ENCODE measurements at places on chromosomes 1 and 21.

GRCh38 chr1:227546059-227546458 is 17.3 kb upstream of the ZNF678 start:
- no peak for DNase-seq

GRCh38 chr1:14745789-14746188 is 147.3 kb downstream of the KAZN start:
- no peak for DNase-seq

DNA sequence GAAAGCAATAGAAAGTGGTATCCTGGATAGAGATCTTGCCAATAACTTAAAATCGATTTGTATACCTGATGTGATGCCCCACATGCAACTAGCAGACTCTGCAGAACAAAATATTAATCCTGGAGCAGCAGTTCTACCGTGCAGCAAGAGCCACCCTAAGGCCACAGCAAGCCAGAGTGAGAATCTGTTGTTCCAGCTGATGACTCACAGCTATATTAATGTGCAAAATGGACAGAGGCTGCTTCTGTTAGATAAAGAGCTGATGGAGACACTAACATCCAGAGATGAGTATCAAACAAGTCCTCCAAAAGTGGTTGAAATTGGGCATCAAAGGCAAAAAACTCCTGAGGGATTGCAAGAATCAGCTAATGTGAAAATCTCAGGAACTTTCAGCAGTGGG is 127.8 kb downstream of the MACF1 start:
- DNase-seq, result no peak

DNA sequence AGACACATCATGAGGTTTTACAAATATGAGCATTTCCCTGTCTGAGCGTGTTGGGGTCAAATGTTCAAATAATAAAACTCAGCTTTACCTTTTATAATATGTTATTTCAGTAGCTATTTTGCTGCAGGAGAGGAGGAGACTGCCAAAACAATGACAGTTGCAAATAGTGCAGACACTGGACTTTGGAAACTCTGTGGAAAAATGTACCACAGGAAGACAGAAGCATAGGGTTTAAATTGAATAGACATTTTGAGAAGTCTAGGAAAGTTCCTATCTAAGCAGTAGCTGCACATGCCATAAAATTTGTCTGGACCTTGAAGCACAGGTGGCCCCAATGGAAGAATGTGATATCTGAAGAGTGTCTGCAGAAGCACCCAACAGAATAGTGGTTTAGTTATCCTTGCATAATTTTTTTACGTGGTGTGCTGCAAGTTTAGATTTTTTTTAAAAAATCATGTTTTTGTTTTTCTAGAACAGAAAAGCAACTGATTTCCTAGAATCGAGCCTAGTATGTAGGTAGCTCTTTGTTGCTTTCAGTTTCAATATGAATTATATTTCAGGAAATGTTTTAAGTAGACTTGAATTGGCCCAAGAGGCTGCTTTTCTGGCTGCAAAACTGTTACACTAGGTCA is 14.0 kb upstream of the GBP5 start:
- DNase-seq, result no peak

GRCh38 chr1:221454096-221454495 is 287.8 kb downstream of the DUSP10 start:
- no peak for DNase-seq
